ENCODE measurements at places on chromosomes 1 and 21.

DNA sequence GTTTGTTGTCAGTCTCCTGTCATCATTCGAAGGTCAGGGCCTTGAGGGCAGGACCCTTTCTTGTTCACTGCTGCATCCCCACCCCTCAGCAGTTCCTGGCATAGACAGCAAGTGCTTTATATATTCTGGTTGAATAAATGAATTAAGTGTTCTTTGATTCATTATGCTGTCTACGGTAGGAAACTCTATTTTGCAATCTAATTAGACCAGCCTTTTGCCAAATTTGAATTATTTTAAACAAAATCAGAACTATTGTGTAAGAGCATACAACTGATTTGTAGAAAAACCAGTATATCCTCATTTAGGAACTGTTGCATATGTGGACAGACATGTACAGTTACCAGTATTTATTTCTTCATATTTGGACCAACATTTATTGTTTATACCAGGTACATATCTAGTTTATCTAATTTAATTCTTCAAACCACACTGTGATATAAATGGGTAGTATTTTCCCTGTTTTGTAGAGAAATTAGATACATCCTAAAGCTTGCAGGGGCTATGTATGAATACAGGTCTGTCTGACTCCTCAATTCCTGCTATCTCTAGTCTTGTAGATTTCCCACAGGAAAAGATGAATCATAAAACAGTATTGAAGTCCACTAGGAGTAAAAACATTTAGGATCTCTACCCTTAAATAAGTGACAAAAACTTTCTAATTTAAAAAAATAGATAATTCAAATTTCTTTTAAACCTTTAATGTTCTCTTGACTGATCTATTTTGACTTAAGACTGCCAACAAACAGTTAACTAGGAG lies 10.4 kb downstream of the MGST3 start:
- DNase-seq = no peak

- DNase-seq = peak; percentile 21
Observed at GRCh38 chr1:166902279-166902678, 26.2 kb upstream of the TADA1 start.

DNA sequence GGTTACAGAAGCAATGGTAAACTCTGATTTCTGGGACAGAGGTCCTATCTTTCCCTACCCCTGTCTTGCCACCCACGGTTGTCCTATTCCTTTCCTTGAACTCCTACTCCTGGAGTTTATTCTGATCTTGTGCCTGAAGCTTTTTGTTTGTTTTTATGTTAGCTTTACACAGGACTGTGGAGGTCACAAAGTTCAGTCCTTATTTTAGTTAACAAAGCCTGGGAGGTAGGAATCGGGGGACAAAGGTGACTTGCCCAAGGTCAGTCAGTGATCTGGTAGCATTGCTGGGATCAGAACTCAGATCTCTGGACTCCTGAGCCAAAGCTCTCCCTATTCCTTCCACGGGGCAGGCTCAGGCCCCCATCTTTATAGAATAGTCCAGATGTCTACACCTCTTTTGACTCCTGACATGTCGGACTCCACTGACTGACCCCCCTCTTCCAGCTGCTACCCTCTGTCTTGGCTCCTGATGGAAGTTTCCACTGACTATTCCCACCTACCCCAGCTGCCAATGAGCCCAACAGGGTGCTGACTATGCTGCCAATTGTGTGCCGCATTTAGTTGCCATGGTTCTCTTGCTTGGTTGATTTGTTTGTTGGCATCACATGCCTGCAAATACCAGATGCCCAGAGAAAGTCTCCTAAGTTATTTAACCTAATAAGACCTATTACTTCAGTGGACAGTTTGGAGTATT lies 9.9 kb downstream of the F5 start:
- no peak for DNase-seq

- DNase-seq = no peak
Observed at GRCh38 chr1:72140222-72140621, 142.1 kb downstream of the NEGR1 start.

DNA sequence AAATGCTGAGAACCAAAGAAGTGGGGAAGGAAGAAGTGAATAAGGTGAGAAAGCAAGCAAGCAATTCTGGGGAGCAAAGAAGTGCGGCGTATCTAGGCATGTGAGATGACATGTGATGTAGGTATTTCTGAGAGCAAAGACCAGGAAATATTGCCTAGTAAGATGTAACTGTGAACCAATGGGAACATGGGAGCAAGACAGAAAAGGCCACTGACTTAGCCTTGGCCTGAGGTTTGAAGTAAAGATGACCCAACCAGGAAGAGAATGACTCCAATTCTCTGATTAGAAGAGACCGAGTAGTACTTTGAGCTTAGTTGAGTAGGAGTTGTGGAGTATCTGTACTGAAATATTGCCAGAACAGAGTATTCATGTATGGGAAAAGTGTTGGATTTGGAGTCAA lies 31.1 kb downstream of the SLAMF6 start:
- no peak for DNase-seq

DNA sequence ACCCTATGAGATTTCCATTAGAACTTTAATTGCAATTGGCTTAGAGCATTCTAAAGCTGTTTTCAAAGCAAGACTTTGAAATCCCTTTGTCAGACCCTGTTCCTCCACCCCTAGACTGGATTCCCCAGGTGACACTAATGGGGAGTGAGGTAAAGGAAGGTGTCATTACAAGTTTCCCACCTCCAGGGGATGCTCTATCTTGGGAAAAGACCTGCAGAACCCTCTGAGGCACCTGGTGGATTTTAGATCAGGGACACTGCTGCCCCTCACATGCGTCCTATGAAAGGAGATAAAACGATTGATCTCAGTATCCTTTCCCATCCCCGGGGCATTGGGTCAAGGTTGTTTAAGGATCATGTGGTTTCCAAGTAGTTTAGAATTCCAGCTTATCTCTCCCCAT lies 80.3 kb upstream of the RGS4 start:
- no peak for DNase-seq

DNA sequence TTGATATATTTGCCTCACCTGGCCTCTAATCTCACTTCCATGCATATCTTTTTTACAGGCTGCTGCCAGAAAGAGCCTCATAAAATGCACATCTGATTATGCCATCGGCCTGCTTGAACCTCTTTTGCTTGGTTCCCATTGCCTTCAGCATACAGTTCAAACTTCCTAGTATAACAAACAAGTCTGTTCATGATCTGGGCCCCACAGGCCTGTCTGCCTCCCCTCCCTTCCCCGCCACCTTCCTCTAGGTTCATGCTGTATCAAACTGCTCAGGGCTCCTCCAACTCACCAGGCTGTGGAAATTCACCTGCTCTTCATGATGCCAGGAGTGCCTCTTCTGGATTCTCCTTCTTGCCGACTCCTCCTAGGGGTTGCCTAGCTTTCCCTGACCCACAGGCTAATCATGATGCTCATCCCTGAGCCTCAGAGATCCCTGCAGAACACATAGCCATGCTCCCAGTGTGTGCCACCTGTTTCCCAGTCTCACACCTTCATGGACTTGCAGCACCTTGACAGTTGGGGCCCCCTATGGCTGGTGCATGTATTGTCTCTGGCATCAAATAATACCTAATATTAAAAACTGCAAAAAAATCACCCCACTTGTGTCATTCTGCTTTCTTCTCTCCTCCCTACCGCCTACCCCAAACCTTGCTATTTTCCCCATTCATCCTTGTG lies 33.7 kb upstream of the CD2 start:
- no peak for DNase-seq

GRCh38 chr1:197915862-197916499 lies 1.2 kb upstream of the LHX9 start:
- no peak for DNase-seq

GRCh38 chr1:61173118-61173517 lies 90.8 kb downstream of the NFIA start:
- no peak for DNase-seq

- DNase-seq = no peak
Observed at GRCh38 chr1:91601554-91602376, 101.1 kb downstream of the CDC7 start.

GRCh38 chr21:20998886-20999285 lies 677 bp downstream of the NCAM2 start:
- no peak for DNase-seq

DNA sequence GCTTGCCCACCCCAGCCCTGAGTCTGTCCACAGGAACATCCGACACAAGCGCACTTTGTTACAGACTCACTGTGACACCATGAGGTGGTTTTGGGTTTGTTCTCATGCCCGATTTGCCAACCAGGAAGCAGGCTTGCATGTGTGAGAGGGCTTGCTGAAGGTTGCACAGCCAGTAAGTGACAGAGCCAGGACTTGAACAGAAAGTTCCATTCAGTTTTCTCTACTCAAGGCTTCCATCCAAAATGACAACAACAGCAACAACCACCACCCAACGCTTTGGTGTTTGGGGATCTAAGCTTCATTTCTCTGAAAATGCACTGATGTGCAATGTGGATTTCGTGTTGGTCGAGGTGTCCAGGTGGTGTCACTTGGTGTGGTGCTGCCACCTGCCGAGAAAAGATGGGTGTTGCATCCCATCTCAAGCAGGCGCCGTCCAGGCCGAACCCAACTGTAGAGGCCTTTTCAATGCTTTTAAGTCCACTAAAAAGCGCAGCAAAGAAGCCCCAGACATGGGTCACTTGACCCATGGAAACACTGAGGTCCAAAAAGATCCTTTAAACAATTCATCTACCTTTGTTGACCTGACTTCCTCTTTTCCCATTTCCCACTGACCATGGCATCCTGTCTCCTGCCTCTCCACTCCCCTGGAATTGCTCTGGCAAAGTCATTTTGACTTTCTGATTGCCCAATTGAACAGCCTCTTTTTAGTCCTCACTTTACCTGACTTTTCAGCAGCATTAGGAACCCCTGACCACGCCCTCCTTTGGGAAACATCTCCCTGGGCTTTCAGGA lies 12.2 kb downstream of the CITED4 start:
- DNase-seq = no peak

- no peak for DNase-seq
Observed at GRCh38 chr1:157004806-157005205, 40.7 kb downstream of the ARHGEF11 start.

GRCh38 chr1:205598841-205599668 lies 32.8 kb downstream of the ELK4 start:
- no peak for DNase-seq

DNA sequence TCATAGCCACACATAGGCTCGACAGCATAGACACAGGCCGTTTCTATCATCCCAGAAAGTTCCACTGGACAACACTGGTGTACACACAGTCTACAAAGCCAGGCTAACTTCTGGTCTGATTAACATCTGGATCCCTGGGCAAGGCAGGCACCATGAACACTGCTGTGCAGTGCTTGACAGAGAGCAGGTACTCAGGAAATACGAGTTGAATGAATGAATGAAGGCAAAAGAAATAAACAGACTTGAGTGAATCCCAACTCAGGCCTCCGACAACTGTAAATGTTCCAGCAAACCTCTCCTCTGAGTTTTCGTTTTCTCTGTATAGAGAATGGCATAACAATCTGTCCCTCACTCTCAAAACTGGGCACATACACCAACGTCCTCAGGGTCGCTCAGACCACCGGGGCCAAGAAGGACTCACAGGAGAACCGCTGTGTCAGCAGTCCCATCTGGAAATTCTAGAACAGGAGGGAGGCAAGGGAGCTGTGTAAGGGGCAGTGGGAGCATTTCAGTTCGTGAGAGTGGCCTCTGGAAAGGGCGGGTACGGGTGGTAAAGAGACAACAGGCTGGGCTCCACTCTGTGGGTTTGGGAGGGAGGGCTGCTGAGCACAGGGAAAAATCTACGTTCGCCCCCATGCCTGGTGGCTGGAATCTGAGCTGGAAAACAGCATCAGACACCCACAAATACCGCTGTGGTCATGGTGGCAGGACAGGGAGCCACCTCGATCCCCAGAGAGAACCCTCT lies 15.1 kb upstream of the ECE1 start:
- no peak for DNase-seq
